Bone marrow (tissue), 2 donors: ENCODE measurements at places on chromosomes 1 and 21.
A peak's percentile ranks its signal among the peaks of the same experiment; 100 is the strongest.

- no peak for DNase-seq
Measured at GRCh38 chr1:173038875-173039554, 11.7 kb downstream of the TNFSF18 start.

GRCh38 chr1:32273391-32274208 is 18.3 kb upstream of the HDAC1 start:
- no peak for DNase-seq

DNA sequence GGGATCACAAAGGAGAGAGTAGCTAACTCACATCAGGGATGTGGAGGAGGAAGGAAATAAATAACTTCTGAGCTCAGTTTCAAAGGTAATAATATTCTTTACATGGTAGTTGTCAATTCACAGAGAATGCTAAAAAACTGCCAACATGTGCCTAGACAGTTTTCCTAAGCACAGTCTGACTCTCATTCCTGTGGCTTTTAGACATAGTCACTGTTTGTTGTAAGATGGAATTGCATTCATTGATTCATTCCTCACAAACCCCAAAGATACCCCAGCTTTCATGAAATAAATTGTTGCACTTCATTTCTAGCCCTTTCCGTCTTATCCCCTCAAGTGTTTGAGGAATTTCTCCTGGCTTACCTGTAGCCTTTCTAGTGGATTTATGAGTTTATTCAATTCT is 263.9 kb downstream of the NTNG1 start:
- DNase-seq = no peak

GRCh38 chr1:201655910-201656309 is 117.0 kb downstream of the NAV1 start:
- DNase-seq = no peak

GRCh38 chr1:51648180-51649109 is 31.6 kb downstream of the OSBPL9 start:
- peak; percentile 11 for DNase-seq
